ENCODE measurements at places on chromosomes 3 and 15.

DNA sequence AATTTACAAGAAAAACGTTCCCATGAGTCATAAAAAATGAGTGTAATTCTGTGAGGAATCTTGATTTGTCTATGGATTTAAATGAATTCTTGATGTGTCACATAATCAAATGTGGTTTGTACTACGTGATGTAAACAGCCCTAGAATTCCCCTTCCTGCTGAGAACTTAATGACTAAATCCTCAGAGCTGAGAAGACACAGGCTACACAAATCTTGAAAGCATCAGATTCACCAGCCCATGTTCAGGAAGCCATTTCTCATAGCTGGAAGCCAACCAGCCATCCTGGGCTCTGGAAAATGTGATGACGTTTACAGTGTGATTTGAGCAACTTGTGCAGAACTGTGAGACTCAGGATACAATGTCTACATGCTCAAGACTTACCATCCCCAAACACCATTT is 193.7 kb upstream of the MME start:
- no peak for DNase-seq

DNA sequence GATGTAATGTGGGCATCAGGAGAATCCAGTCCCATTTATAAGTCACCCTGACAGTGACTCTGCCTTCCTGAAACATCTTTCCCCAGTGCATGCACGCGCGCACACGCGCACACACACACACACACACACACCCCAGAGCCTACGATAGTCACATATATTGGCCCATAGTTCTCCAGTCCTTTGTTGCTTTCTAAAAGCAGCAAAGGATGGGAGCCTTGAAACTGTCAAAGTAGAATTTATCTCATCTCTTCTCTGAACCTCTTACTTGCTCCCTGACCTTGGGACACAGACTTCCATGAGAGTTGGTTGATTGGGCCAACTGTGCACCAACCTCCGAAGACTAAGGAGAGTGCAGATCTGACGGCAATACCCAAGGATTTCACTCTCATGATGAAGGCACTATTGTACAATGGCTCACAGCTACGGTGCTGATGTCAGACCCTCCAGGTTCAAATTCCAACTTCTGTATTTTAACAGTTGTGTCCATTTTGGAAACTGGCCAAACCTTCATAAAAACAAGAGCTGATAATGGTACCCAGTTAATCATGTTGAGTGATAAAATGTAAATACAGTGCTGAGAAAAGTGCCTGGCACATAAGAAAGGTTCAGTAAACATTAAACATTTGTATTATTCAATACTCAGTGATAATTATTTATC is 8.3 kb downstream of the CPA3 start:
- DNase-seq, result no peak

- no peak for DNase-seq
These were observed 6.4 kb upstream of the MANF start for GRCh38 chr3:51378726-51379125.

- no peak for DNase-seq
These were observed 875.6 kb upstream of the ROBO1 start for GRCh38 chr3:80643421-80643820.

DNA sequence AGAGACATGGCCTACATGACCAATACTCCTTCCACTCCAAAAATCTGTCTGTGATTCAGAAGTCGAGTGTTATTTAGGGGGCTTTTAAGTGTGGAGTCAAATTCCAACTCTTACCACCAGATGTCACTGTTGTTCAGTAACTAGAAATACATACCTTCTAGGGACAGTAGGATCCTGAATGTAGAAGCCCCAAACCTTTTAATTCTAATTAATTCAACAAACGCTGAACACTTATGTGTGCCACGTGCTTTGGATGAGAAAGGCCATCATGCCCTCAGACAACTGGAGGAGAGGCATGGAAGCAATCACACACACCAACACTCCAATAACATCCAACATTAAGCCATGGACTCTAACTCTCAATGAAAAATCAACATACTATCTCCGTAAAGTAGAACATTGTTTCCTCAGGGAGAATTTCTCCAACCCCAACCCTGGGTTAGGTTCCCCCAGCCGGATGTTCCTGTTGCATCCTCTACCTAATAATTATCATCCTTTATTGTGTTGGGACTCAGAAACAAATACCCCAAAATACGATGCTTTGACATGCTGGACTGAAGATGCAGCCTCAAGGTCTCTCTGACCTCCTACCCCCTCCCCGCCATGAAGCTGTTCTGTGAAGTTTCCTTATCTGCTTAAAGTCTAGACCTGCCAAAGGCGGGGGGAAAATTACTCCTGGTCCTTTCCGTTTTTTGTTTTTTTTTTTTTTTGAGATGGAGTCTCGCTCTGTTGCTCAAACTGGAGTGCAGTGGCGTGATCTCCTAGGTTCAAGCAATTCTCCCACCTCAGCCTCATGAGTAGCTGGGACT is 8.0 kb upstream of the CCDC13 start:
- no peak for DNase-seq

DNA sequence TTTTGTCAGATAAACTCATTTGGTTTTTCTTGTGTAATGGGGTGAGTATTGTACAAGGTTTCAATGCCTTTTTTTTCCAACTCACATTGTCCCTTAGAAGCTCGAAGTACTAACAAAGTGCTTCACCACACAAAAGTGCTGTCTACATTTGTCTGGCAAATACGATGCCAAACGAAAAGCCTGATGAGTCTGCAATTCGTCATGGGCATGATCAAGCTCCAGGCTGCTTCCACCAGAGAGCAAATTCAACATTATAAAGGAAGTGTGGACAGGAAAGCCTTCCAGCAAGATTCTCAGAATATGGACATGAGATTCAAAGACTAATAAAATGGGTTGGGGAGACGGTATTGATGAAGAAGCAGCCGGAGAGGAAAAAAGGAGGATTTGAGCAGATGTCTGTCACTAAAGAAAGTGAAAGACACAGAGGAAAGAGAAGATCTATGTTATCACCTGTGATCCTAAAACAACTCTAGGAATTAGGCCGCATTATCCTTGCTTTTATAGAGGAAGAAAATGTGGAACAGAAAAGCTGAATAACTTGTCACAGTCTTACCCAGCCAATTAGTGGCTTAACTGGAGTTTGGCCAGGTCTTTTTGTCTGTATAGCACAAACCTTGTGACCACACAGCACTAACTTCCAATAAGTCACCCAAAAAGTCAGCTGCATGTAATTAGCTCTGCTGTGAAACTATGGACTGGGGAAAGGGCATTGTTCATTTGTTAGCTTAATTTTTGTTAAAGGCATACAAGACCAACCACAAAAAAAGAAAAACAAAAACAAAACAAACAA is 494.8 kb downstream of the FHIT start:
- DNase-seq, result no peak

DNA sequence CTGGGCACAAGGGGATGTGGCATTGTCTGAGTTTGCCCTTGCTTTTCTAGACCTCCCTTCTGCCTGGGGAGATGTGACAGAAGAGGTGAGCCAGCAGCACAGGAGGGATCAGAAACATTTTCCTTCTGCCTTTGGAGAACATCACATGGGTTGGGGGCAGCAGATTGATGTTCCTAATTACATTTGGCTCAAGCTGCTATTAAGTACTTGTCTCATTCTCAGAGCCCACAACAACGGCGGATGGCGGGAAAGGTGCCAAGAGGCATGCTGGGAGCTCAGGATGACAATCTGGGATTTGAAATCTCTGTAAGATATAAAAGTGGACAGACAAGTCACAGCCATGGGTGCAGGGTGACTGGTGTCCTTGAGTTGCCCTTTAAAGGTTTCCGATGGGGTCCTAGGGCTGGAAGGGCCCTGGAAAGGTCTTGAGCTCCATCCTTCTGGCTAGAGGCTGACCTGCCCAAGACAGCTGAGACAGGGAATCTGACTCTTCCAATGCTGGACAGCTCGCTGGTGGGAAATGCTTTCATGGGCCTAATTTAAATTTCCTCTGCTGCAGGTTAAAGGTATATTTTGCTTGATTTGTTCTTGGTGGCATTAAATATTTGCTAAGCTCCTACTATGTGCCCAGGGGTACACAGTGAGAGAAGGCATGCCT is 2.4 kb upstream of the CORO2B start:
- no peak for DNase-seq

GRCh38 chr3:10450494-10451440 is 54.6 kb downstream of the ATP2B2 start:
- DNase-seq, result no peak

GRCh38 chr3:122101646-122102045 is 46.5 kb downstream of the CD86 start:
- DNase-seq, result no peak

GRCh38 chr15:74336061-74337005 is 31.1 kb downstream of the CYP11A1 start:
- DNase-seq, result no peak

DNA sequence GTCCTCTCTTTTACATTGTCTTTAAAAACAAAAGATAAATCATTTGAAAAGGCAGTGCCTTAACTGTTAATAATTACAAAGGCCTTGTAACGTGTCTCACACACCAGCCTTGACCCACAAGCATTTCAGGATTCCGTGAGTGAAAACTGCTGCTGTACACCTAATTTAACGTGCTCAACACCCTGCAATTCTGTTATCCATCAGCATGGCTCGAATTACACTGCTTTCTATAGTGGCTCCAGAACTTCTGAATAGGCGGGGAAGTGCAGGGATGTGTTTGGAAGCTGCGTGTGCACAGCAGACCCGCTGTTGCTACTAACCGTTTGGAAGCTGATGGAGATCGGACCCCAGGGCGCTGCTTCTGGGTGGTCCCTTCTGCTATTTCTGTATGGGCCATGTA is 9.9 kb upstream of the ETFA start:
- DNase-seq, result no peak

GRCh38 chr3:49554633-49555265 is 472 bp downstream of the BSN start:
- DNase-seq, result peak; percentile 70

DNA sequence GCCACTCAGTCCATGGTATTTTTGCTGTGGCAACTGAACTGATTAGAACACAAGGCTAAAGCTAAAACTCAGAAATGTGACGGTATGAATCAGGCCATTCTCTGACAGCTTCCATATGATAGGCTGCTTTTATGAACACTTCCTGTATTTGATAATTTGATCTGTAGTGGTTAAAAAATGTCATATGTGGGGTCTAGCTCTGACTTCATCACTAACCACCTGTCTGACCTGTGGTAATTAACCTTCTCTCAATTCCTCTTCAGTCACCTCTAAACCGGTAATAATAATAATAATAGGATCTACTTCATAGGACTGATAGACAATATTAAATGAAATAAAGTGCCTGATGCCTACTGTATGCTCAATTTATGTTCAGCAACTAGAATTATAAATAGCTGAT is 223.2 kb downstream of the MBNL1 start:
- DNase-seq, result no peak

DNA sequence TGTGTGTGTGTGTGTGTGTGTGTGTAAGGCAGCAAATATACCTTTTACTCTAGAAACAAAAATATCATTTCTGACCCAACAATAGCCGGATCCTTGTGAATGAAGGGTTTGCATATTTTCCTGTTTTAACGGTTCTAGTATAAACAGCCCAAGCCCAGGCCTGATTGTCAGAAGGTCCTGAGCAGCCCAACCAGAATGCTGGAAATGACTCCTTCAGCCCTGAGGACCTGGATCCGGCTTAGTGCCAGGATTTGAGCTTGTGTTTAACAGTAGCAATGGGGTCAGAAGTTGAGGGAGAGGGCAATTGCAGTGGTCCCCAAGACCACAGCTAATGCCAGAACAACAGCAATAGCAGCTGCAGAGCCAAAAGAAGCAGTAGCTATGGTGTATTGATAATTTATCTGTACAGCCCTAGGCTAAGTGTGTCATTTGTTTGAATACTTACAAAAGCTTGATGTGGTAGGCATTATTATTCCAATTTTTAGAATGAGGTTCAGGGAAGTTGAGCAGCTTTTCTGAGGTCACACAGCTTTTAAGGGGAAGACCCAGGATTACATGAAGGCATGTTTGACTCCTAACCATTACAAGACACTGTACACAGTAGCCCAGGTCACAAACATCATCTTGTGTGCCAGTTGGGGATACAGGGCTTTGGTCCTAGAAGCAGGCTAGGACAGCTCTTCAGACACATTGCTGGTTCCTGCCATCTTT is 12.8 kb downstream of the FOXL2 start:
- DNase-seq, result no peak

GRCh38 chr15:67331676-67332075 is 77.1 kb downstream of the IQCH start:
- peak; percentile 52 for DNase-seq

GRCh38 chr15:88077296-88078020 is 179.1 kb downstream of the NTRK3 start:
- no peak for DNase-seq

- no peak for DNase-seq
These were observed 220.5 kb downstream of the OPA1 start for GRCh38 chr3:193813501-193813830.

DNA sequence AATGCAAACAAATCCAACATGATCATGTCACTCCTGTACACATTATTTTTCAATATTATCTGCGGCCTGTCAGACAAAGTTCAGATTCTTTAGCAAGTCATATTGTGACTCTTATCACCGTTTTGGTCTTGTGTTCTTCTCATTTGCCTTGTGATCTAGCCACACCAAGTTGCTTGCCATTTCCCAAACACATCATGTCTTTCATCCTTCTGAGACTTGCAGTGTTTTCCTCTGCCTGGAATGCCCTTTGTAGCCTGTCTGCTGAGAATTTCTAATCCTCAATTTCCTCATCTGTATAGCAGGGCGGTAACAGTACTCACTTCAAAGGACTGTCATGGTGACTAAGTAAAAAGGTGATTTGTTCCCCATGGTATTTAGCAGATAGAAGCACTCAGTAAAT is 135.0 kb downstream of the GREM1 start:
- DNase-seq, result no peak
